ENCODE measurements at places on chromosomes 13 and 19.

- no peak for DNase-seq
Observed at GRCh38 chr19:18193388-18194180, 566 bp downstream of the MPV17L2 start.

DNA sequence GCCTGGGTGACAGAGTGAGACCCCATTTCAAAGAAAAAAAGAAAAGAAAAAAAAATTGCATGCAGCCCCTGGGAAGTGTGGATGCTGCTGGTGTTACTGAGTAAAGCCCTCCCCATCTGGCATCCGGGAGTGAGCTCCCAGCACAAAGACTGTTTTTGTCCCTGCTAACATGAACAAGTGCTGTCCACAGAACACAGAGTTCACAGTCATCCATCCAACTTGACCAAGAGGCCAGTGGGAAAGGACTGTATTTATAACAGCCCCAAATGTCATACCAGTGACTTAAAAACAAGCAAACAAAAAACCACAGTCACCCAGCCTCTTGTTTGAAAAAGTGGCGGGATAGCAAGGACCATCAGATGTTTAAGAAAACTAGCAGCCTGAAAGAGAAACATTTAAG is 10.8 kb downstream of the FBXO17 start:
- no peak for DNase-seq

GRCh38 chr13:79932556-79932955 is 408.4 kb downstream of the SPRY2 start:
- no peak for DNase-seq

GRCh38 chr19:15640294-15640903 is at the start of gene CYP4F3:
TSS of gene CYP4F3 (plus strand) at chr19:15640897. CDS start at chr19:15641416, 519 bp downstream.
- DNase-seq: no peak

DNA sequence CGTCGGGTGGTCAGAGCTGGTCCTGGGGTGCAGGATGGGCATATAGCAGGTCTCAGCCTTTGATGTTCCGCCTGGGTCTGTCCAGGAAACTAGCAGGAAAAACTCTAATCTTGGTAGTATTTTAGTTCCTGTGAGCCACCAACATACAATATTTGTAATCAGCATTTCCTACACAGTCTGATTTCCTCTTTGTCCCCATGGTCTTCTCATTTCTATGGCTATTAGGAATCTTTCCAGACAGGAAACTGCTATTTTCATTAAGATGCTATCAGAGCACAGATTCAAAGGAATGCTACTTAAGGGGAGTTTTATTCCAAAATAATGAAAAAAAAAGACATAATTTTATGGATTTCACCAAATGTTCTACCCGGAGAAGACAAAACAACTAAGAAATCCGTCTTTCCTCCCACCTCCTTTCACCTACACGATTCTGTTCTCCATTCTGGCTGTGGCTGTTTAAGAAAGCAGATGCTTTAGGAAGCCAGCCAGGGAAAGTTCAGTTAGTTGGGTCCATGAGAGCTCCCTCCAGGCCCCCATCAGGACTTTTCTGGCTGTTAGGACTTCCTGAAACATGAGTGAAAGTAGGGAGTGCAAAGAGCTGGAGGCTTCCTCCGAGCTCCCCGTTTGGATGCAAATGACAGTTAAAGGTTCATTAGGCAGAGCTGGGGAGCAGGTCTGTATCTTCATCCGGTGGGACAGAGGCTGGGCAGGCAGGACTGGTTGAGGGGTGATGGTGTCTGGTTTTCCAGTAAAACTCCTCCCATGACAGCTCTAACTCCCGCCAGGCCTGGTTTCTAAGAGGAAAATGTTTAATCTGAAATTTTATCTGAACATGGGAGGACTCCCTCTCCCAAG is 36.3 kb downstream of the SHISA2 start:
- DNase-seq: no peak

DNA sequence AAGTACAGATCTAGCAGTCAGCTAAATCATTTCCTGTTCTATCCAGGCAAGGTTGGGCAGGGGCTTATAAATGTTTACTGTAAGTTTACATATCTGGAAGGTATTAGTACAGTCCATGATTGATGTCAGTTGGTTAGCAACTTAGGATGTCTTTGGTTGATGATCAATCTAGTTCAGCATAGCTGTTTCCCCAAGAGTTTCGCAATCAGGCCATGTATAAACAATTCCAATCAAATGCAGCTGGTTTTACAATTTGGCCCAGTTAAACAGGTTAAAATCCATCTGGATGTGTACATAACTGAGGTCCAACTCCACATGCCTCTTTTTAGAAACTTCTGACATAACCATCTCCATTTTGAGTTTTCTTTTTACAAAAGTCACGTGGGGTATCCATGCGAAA is 6.9 kb downstream of the ZNF221 start:
- no peak for DNase-seq

DNA sequence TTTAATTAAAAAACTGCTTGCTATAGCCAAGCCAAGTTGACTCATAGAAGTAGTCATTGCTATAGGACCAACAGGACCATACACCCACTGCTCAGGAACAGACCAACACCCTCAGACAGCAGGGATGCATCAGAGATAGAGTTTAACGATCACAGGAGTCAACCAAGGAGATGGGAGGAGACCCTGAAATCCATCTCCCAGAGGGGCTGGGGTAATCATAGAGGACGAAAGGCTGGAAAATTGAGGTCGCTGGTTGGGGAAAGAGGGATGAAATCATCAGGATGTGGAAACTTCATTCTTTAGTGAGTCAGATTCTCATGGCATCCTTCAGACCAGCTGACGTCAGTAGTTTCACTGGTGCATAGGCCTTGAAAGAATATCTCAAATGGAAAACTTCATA is 160.4 kb upstream of the GPC6 start:
- DNase-seq: no peak

Data from CD4-positive, alpha-beta T cell treated with Interleukin-2 at 100 ng/mL for 4 hours (primary cell).